ENCODE measurements at places on chromosomes 12 and 14.

DNA sequence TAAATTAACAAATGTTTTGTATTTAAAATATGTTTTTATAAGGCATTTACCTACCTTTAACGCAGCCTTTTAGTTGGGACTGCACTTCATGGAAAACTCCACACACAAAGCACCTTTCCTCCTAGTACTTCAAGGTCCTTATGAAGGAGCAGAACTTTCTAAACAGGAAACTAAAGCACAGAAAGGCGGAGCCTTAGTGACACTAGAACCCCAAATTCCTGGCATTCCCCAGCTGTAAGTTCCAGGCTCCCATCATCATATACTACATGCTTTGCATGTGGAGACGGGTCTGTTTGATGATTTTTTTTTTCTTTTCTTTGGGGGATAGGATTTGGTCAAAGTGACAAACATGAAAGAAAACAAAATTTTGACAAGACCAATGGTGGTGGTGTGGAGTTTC lies 39.5 kb downstream of the STXBP6 start:
- DNase-seq = no peak

- DNase-seq = peak; percentile 50
Observed at GRCh38 chr12:106288494-106289195, 13.9 kb upstream of the TCP11L2 start.

DNA sequence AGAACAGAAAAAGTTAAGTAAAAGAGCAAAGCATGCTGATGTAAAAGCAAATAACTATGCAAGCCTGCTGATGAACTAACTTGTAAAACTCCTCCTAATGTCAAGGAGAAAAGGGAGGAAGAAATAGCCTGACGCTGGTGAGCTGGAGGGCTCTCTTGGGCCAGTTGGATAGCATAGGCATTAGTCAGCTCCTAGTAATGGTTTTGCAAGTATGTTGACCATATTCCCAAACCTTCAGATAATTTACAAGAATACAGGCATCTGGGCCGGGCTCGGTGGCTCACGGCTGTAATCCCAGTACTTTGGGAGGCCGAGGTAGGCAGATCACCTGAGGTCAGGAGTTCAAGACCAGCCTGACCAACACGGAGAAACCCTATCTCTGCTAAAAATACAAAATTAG lies 871.4 kb downstream of the C12orf50 start:
- DNase-seq = peak; percentile 77

- no peak for DNase-seq
Observed at GRCh38 chr14:42545636-42546035, 939.0 kb downstream of the LRFN5 start.

- DNase-seq = no peak
Observed at GRCh38 chr12:124750787-124751471, 112.7 kb downstream of the SCARB1 start.

DNA sequence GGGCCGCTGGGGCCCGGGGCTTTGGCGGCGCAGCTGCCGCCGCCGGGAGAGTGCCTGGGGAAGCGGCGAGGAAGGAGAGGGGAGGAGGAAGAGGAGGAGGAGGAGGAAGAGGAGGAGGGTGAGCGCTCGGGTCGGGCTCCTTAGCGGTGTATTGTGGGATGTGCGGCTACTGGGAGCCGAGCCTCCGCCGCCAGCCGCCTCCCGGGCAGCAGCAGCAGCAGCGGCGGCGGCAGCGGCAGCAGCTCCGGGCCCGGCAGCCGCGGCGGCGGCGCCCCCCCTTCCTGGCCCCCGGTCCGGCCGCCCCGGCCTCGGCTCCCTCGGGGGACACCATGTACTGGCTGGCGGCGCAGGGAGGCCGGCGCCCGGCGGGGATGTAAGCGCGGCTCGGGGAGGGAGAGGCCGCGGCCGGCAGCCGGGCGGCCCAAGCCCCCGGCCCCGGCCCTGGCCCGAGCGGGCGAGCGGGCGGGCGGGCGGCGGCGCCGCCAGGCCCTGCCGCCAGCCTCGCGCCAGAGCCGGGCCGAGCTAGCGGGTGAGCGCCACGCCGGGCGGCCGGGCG lies at the start of gene SETD1B:
TSS of gene SETD1B (plus strand) at position 149 of the 556 bp plus-strand sequence. CDS start 729 bp downstream, outside the sequence.
- DNase-seq = peak; percentile 65

- DNase-seq = no peak
Observed at GRCh38 chr14:101915871-101916815, 48.2 kb upstream of the DYNC1H1 start.

GRCh38 chr12:67531051-67531450 lies 117.5 kb upstream of the DYRK2 start:
- DNase-seq = no peak

- no peak for DNase-seq
Observed at GRCh38 chr14:64720131-64720576, 15.9 kb downstream of the PLEKHG3 start.

- DNase-seq = peak; percentile 10
Observed at GRCh38 chr12:19547271-19547671, 108.0 kb downstream of the AEBP2 start.

DNA sequence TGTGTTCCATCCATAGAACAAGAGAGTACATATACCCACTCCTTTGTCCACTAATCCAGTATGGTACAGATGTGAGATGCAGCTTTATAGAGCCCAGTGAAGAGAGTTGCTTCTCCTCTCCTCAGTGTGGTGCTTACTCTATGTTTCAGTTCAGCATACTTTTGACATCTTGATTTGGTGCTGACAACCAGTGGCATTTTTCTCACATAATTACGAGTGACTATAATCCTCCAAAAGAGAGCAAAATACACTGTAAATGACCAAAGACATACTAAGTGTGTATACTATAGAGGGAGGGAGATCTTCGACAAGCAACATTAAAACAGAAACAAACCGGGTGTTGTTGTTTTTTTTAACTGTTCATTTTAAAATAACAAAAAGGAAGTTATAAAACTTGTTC lies 191.5 kb downstream of the KLHL28 start:
- no peak for DNase-seq

DNA sequence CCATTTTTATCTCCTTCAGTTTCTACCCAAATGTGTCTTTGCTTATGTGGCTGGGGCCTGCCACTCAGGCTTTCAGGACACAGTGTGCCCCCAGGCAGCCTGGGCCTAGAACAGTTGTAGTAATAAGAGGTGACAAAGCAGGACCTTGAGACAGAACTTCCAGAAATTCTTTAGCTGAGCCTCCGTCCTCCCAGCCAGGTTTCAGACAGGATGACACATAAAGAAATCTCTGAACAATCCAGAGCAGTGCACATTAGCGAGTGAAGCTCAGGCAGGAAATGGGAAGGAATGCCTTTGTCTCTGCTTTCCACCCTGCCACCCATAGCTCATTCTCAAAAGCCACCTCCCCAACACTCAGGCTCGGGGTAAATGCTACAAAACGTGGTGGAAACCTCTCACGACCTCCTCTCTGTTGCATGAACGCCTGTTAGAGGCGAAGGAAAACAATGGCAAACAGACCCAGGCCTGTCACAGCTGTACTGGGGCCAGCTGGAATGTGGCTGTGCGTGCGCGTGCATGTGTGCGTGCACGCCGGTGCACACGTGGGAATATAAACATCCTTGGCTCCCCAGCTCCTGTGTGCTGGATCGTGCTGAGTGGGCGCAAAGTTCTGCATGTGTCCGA lies 286.7 kb downstream of the ZFP36L1 start:
- DNase-seq = peak; percentile 33

- no peak for DNase-seq
Observed at GRCh38 chr14:85366226-85366625, 163.7 kb upstream of the FLRT2 start.

Data from myocyte (in vitro differentiated cells).